ENCODE measurements at places on chromosomes 13 and 19. TPM values are rescaled to one million over a fixed set of nuclear protein-coding genes. Genes with fewer than 3 reads are reported as not detected.

DNA sequence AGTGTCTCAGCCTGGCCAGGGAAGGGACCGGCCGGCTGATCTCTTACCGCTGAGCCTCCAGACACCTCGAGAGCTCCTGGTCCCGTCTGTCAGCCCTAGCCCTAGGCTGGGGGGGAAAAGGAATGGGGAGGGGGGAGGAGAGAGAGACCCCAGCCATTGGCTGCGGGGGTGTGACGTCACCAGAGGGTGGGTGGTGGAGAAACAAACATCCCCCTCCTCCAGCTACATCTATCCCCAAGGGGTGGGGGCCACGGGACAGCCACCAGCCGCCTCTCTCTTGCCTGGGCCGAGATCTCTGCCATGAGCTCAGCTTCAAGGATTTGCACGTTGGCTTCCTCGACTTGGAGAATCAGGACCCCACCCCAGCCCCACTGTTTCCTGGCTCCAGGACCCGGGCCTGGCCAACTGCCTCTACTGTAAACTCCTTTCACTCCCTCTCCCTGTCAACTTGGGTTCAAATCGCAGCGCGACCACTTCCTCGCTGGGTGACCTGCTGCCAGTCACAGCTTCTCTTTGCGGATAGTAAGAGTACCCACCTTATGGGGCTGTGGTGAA, at the start of gene PRX:
TSS of gene PRX (minus strand) at position 88 of the 555 bp plus-strand sequence. CDS start 5,446 bp downstream, outside the sequence.
- H3K36me3 ChIP-seq: no peaks in the 10 kb centered on the region
- H3K4me3 ChIP-seq: no peak within 1 kb of the TSS
- H3K4me1 ChIP-seq: peaks cover 22% of the 10 kb centered on the region
- no peaks in the 10 kb centered on the region for H3K27me3 ChIP-seq

GRCh38 chr13:100443278-100443997, 145.2 kb downstream of the GGACT start:
- no peaks in the 10 kb centered on the region for H3K36me3 ChIP-seq
- H3K27ac ChIP-seq: no peak overlapping the region
- H3K27me3 ChIP-seq: no peaks in the 10 kb centered on the region
- no peak overlapping the region for H3K4me3 ChIP-seq
- no peak for DNase-seq
- H3K4me1 ChIP-seq: peaks cover 11% of the 10 kb centered on the region

DNA sequence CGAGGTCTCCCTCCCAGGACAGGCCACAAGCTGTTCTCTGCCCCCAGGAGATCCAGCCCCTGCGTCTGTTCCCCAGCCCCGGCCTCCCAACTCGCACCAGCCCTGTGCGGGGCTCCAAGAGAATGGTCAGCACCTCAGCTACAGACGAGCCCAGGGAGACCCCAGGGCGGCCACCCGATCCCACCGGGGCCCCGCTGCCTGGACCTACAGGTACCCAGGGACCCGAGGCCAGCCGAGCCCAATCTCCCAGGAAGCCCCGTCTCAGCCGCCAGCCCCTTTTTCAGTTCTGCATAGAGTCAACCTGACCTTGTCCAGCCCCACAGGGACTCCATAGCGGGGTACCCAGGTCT, 5.9 kb downstream of the PNPLA6 start:
- DNase-seq: no peak
- H3K4me1 ChIP-seq: no peaks in the 10 kb centered on the region
- no peaks in the 10 kb centered on the region for H3K27me3 ChIP-seq
- no peak overlapping the region for H3K27ac ChIP-seq
- H3K36me3 ChIP-seq: no peaks in the 10 kb centered on the region
- no peak overlapping the region for H3K4me3 ChIP-seq

- H3K27ac ChIP-seq: peak overlapping the region; percentile 72
- no peaks in the 10 kb centered on the region for H3K27me3 ChIP-seq
- no peaks in the 10 kb centered on the region for H3K36me3 ChIP-seq
- H3K4me1 ChIP-seq: peaks cover 48% of the 10 kb centered on the region
These were observed 273.5 kb downstream of the SHISA2 start for GRCh38 chr13:25778365-25778764.

KLK4 gene
- not detected for polyA plus RNA-seq

URAD gene
- polyA plus RNA-seq: not detected

SHC2 gene
- 54.6 TPM for polyA plus RNA-seq

All from cardiac muscle cell (in vitro differentiated cells and primary cell).